Osteoblast (primary cell): ENCODE measurements at places on chromosomes 16 and 17. TPM values are rescaled to one million over a fixed set of nuclear protein-coding genes. Genes with fewer than 3 reads are reported as not detected.

DNA sequence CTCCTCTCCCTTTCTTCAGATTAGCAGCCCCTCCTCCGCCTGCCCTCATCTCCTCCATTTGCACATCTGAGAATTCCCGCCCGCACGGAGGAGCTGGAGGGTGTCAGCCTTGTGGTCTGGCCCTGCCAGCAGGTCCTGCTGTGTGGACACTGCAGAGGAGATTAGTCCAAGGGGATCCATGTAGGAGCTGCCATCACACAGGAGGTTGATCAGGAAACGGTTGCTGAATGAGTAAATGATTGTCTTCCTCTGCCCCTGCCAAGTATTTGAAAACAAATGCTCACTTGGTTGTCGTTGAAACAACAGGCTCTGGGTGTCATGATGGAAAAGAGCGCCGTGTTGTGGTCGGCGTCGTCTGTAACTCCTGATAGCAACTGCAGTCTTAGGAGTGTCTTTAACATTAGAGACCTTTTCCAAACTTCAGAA, 63.8 kb upstream of the CHMP6 start:
- peak; percentile 31 for DNase-seq

DNA sequence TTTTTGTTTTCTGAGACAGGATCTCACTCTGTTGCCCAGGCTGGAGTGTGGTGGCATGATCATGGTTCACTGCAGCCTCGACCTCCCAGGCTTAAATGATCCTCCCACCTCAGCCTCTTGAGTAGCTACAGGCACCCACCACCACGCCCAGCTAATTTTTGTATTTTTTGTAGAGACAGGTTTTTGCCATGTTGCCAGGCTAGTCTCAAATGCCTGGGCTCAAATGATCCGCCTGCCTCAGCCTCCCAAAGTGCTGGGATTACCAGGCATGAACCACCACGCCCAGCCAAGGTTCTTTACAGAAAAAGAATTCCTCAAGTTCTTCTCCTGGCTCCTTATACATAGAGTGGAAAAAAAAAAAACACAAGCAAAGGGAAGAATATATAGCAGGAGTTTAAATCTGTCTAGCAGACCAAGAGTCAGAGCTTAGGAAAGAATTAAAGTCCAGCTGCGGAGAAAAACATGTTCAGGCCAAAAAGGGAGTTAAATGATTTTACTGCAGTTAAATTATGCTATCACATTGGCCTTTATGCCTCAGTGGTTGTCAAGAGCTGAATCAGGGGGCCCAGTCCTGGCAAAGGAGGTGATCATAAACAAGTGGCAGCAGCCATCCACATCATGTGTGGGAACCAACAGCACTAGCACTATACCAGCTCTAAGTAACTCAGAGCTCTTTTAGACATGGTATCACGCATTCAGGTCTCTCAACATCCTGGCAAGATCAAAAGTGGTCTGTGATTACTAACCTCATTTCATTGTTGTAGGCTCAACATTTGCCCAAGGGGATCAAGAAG, 39.3 kb downstream of the LIG3 start:
- DNase-seq = no peak

- DNase-seq = no peak
These were observed 62.4 kb downstream of the RAB11FIP4 start for GRCh38 chr17:31453896-31454295.

The FKBP10 gene
- total RNA-seq = 387 and 396 TPM in 2 replicates

The KRT31 gene
- total RNA-seq = not detected in 2 replicates
